AG04450 (cell line): ENCODE measurements at places on chromosomes 11 and 22. TPM values are rescaled to one million over a fixed set of nuclear protein-coding genes. Genes with fewer than 3 reads are reported as not detected.

GRCh38 chr11:111305162-111305802 is 6.9 kb downstream of the POU2AF3 start:
- no peak for DNase-seq

The WBP2NL gene
- polyA plus RNA-seq, result 0.11 and 0.21 TPM in 2 replicates

DNA sequence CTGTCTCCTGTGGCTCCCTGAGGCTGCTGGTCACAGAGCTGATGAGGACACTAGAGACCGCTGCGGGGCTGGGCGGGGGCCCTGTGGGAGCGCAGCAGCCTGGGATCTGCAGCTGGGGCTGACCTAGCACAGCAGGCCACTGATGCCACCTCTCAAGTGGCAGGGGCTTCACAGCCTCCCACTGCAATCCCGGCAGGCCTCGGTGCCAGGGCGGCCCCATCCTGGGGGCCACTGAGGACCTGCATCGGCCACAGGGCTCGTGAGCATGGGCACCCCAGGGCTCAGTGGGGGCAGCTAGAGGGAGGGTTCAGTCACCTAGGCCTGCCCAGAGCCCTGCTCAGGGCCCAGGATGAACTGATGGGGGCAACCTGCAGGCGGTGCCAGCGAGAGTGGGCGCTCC is 14.6 kb upstream of the CCDC188 start:
- no peak for DNase-seq

DNA sequence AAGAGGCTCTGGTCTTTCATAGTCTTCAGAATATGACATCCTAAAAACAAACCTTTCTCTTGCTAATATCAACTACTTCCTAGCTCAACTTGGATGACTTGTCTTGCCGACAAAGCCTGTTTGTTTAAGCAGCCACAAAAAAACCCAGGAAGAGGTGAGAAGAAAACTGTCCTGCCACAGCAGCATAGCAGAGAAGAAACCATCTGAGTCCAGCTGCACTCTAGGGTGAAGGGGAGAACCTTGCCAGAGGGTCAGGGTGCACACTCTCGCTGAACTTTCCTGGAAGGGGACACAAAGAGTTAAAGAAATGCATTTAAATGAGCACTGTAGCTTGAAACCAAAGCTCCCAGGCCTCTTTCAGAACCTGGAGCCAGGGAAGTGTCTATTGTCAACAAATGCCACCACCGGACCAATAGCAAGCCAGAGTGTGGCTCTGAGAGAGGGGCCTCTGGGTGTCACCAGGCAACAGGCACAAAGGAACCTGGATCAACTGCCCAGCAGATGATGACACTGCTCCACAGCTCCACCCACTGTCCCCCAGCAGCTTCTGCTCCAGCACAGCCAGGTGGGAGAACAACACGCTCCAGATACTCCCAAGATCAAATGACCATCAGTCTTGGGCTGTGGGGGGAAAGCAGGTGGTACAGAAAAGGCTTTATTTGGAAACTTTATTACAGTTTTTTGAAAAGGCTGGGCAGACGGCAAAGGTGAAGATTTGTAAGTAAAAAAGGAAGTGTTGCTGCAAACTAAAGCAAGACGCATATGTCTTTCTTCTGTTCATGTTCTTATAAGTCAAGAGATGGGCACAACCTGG is 105.7 kb downstream of the RASSF10 start:
- DNase-seq, result no peak

The PAK1 gene
- 60.1 and 70.3 TPM in 2 replicates for polyA plus RNA-seq

The FOLR2 gene
- polyA plus RNA-seq, result not detected in 2 replicates

DNA sequence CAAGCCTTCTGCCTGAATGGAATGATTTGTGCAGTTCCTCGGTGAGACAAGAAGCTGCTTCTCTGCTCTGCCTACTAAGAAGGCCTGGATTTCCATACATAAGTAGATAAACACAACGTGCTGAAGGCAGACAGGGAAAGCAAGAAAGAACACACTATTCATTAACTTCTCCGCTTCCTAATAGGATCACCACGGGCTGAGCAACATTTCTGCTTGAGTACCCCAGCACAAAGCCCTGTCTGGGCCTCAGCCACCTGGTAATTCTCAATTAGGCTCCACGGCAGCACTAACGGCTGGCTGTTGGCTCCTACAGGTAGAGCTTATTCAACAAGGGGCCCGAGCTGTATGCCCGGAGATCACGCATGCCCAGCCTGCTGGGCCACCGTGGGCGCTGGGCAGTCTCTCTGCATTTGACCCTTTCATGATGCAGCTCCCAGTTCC is 1156.6 kb downstream of the TBC1D22A start:
- DNase-seq, result no peak

DNA sequence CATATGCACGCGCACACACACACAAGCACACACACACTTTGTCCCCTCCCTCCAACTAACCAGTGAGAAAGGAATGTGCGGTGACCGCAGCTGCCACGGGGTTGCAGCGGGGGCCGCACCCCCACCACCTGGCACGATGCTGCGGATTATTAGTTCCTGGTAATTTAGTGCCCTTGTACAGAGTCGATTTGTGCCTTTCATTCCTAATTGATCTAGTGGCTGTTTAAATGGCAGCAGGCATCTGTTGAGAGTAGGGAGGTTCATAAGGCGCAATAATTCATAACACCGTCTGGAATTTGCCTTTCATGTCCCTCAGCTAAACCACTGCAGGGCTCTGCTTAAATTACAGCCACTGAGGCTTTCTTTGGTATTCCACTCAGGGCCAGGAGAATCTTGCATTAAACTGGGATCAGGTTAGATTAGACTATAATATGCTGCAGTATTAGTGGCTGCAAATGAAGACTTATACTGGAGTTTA is 113.7 kb downstream of the FEZ1 start:
- DNase-seq, result no peak

GRCh38 chr11:6734616-6735015 is 37.2 kb downstream of the OR2AG2 start:
- no peak for DNase-seq

The CLMP gene
- polyA plus RNA-seq, result 251 and 288 TPM in 2 replicates

The ESAM gene
- 0.06 and 0.10 TPM in 2 replicates for polyA plus RNA-seq

The SCUBE1 gene
- not detected in 2 replicates for polyA plus RNA-seq

DNA sequence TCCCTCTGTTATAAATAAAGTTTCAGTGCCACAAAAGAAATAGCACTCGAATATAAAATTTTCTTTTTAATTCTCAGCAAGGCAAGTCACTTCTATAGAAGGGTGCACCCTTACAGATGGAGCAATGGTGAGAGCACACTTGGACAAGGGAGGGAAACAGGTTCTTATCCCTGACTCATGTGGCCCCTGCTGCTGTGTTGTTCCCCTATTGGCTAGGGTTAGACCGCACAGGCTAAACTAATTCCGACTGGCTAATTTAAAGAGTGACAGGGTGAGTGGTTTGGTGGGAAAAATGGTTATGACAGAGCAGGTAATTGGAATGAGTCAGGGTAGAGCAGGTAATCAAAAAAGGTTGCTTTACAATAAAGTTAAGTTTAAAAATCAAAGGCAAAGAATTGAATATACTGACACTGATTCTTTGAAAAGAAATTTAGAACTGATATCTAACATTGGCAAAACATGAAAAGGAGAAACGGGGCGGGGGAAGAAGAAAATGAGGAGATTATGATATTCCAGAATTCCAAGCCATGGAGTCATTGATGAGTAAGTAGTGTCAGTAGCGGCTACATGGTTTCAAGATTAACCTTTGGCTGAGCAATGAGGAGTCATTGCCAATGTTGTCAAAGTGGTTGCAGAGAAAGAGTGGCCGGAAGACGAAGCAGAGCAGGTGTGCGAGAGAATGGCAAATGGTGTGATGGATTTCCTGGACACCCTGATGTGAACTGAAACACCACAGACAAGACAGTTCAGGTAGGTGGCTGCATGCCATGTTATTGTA is 48.4 kb upstream of the MRGPRX1 start:
- DNase-seq, result no peak

DNA sequence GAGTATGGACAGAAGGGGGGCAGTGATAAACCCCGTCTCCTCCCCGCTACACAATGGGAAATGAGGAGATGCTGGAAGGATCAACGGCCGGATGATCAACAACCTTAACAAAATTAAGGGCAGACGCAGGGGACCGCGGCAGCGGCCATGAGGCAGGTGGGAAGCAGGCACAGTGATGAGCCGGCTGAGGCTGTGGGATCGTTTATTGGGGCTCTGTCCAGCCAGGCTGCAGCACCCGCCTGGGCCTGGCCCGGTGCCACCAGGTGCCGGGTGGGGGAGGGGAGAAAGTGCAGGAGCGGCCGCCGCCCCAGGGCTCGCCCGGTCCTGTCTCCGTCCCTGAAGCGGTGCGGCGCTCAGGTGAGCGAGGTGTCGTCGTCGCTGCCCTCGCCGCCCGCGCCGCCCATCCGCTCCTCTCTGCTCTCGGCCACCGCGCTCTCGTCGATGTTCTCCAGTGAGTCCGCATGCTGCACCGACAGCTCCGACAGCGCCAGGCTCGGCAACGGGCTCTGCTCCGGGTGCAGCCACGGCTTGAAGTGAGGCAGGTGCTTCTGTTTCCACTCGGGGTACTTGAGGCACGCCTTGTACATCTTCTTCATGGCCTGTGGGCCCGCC is 2.4 kb upstream of the ARAP1 start:
- no peak for DNase-seq

DNA sequence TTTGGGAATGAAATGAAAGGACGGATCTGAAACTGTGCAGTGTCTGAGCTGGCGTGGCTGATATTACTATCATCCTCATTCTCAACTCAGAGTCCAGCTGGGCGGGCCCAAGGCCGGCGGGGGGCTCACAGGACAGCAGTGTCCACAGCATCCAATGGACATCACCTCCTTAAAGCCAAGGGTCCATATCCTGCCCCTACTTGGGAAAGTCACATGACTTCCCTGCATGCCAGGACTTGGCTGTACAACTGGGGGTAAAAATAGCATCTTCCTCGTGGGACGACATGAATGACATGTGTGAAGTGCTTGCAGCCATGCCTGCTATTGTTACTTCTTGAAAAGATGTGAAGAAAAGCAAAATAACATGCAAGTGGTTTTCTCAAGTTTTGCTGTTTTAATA is 82.3 kb downstream of the TRMU start:
- no peak for DNase-seq

DNA sequence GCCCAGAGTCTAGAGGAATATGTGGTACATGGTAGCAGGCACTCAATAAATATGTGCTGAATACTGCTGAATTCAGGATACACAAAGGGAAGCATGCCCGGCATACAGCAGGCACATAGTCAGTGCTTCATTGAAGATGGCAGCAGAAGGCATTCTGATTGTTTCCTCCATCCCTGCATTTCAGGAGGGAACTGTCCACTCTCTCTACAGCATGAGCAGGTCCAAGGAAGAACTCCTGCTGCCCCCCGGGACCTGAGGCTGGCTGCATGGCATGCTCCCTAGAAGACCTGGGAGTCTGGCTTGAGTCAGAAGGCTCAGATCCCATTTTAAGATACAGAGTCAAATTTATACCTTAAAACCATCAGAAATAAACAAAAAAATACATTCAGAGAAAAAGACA is 319.3 kb upstream of the NARS2 start:
- DNase-seq, result no peak

The DRAP1 gene
- 96.9 and 130 TPM in 2 replicates for polyA plus RNA-seq

The RRP7A gene
- polyA plus RNA-seq, result 17.4 and 21.8 TPM in 2 replicates

The ELMOD1 gene
- polyA plus RNA-seq, result 0.05 and 0.06 TPM in 2 replicates

GRCh38 chr11:48043111-48043990 is 63.0 kb downstream of the PTPRJ start:
- no peak for DNase-seq

DNA sequence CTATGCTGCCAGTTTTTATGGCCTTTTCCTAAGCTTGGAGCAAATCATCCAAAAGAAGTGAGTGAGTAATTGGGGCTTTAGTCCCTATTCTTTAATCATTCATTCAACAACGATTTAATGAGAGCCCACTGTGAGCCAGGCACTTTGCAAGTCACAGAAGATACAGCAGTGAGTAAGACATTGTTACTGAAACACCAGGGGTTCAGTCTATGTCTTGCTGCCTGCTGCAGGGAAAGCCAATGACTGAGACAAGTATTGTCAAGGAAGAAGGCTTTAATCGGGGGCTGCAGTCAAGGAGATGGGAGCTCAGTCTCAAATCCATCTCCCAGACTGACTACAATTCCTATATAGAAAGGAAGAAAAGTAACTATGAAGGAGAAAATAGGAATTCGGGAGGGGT is 228.3 kb downstream of the FAM181B start:
- DNase-seq, result no peak

The LRP5 gene
- polyA plus RNA-seq, result 4.9 and 8.0 TPM in 2 replicates

DNA sequence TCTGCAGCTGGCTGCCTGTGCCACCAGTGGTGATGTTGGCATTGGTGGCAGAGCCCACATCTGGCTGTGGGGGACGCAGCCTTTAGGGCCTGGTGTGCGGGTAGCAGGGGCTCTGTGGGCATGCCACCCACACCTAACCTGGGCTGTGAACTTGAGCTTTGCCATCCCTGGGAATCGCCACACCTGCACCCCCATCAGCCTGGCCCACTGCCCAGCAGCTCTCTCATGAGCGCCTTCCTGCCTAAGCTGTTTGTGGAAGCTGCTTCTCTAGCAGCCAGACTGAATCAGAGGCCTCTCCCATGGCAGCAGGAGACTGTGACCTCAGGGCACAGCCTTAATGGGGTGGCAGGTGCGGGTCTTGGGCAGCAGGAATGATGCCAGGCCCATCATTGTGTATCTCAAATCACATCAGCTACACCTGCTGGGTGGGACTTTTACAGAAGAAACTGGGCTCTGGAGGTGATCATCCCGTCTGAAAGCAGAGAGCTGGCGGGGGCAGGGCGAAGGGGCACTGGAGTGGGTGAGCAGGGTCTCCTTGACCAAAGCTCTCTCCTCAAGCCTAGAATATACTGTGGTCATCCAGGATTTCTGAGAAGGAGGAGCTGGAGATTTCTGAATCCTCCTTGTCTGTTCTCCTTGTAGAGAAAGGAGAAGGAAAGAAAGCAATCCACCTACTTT is 17.8 kb upstream of the CARS1 start:
- DNase-seq, result no peak

The SLC5A4 gene
- not detected in 2 replicates for polyA plus RNA-seq

DNA sequence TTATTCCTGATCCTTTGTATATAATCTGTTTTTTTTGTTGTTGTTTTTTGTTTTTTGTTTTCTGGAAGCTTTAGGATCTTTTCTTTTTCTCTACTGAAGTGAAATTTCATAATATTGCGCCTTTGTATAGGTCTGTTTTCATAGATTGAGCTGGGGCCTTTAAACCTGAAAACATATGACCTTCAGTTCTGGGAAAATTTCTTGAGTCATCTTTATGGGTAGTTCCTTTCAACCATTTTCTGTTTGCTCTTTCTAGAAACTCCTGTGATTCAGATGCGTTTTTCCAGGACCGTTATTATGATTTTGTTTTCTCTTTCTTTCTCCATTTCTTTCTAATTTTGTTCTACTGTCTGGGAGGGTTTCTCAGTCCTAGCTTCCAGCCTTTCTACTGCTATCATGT is 43.7 kb downstream of the BSX start:
- no peak for DNase-seq
